ENCODE measurements at places on chromosomes 16 and 17.

DNA sequence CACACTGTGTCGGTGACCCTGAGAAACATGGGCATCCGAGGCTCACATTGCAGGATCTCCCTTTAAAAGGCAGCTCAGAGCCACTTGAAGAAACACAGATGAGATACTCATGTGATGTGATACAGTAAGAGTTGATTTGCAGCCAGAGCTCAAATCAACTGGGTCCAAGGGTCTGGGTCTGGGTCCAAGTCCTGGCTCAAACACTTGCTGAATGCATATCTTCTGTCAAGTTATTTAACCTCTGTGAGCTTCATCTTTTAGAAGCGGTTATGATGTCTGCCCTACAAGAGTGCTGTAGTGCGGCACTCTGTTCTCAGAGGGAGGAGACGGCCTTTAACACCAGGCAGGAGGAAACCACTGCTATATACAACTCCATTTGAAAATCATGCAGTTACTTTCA, 6.4 kb downstream of the KRT38 start:
- DNase-seq, result no peak

- DNase-seq, result no peak
Observed at GRCh38 chr16:23741675-23742303, 13.0 kb upstream of the CHP2 start.

- DNase-seq, result no peak
Observed at GRCh38 chr16:13919330-13919682, 648 bp upstream of the ERCC4 start.

DNA sequence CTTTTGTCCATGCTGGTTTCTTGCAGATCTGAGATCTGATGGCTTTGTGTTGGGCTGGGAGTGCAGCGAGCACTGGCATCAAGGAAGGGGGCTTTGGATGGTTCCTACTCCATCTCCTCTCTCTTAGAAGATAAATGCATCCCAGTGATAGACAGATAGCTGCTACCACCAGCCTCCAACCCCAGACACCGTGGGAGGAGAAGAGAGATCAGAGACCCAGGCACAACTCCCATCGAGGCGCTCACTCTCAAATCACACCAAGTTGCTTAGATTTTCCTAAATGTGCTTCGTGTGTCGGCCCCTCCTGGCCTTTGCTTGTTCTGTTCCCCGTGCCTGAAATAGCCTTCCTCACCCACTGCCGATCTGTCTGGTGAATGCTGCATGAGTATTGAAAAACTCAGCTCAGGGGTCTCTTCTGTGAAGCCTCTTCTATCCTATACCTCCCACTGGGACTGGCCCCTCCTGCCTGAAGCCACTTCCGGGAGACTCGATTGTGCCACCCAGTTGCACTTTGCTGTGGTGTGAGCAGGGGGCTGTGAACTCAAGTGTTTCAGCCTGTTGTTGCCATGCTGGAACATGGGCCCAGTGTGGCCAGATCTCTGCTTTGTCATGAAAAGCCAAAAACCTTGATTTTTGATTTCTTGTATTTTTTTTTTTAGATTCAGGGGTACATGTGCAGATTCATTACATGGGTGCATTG, 242.7 kb downstream of the GSG1L start:
- no peak for DNase-seq

DNA sequence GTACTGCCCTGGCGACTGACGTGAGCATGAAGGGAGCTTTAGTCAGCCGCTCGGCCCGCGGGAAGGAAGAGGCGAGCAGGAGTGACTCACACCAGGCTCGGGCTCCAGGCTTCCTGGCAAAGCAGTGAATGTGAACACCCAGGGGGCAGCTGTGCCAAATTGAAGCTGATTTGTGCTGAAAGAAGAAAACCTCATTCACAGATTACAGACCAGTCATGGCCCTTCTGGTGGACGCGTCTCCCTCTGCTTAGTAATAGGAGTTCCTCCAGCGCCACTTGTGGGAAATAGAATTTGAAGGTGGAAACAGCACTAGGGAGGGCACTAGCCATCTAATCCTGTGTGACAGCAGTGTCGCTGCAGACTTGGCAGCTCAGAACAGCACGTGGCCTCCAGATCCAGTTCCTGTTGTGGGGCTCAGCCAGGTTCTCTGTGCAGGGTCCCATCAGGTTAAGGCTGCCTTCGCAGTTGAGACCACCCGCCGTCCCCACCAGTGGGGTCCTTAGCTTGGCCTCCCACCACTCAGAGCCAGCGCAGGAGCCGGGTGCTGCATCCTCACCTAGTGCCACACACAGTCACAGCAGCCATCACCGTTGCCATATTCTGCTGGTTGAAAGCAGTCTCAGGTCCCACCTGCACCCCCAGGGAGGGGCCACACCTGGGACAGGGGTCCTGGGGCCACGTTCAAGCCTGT, 164.5 kb upstream of the CHMP6 start:
- no peak for DNase-seq

- DNase-seq, result no peak
Observed at GRCh38 chr17:1414001-1414574, 14.1 kb upstream of the YWHAE start.

DNA sequence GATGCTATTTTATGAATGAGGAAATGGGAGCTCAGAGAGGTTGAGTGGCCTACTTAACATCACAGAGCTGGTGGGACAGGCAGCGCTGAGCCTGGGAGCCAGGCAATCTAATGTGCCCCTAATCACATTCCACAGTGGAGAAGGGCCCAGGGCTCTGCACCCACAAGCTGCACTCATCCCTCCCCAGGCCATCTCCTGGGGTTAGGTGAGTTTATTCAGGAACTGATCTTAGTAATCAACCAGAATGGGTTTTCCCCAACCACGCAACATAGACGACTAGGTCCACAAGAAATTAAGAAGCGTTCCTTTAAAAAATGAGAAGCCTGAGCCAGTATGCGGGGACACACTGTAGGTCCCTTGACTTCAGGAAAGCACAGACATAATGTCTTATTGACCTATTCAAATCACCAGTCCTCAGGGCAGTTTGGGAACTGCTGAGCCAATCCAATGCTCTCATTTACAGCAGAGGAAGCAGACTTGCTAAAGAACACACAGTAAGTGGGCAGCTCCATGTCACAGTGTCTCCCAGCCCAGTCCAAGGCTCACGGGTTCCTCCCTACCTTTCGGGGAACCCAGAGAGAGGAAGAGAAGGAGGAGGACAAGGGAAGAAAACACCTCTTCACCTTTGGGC, 2.3 kb downstream of the MPP3 start:
- DNase-seq, result no peak

- no peak for DNase-seq
Observed at GRCh38 chr17:41527063-41528023, 765 bp downstream of the KRT19 start.

GRCh38 chr16:47142486-47142820, 1.3 kb downstream of the NETO2 start:
- no peak for DNase-seq

DNA sequence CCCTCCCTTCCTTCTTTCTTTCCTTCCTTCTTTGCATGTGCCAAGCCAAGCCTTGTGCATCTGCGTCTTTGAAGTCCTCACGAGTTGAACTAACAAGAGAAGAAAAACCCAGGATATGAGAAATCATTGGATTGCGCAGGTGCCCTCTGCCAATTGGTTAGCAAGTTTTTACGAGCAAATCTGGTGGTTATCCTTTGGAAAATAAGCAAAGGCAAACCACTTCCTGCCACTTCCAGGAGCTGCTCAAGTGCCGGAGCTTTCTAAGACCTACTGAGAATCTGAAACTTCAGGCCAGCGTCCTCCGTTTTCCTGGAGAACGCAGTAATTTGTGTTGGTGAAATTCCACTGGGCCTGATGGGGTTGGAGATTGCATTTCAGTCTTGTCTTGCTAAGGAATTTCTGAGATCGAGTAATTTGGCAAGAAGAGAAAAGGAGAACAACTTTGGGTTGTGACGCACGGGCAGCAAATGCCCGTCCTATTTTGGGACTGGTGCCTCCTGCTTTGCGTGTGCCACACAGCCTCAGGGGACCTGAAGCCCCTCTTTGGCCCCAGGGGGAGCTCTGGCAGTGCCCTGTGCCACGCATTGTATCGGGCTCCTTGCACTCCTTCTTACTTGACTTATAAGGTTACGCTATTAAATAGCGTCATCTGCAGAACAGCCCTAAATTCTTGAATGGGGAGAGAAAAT, 56.4 kb downstream of the CMIP start:
- DNase-seq, result no peak

- DNase-seq, result no peak
Observed at GRCh38 chr16:88504489-88505404, 51.7 kb downstream of the ZFPM1 start.

DNA sequence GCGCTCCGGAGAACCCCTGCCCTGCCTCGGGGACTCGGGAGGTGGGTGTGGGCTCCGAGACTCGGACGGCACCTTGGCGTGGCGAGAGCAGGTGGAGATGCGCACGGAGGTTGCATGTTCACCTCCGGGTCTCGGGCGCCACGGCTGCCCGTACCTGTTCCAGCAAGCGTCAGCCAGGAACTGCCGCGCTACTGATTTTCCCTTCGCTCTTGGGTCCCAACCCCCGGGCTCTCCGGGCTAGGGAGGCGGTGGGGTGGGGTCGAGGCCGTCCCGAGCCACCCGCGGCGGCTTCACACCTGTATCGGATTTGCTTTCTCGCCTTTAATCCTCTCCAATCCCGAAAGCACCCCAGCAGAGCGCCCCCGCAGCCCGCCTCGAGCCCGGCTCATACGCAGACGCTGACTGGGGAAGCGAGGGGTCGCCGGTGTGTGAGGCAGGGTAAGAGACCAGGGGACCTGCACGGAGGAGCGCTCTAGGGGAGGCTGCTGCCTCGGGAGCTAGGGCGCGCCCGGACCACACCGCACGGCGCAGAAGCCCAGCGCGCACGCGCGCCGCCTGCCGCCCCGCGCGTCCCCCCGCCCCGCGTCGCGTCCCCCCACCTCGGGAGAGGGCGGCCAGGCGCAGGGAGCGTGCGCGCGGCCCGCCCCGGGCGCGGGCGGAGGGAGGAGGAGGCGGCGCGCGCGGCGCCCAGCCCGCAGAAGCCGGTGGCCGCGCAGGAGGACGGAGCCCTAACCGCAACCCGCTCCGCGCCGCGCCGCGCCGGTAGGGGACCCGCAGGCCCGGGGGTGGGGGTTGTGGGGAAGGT, at the start of gene DUSP14:
TSS of gene DUSP14 (plus strand) at position 695 of the 805 bp plus-strand sequence. CDS start 22,382 bp downstream, outside the sequence.
- DNase-seq, result no peak

GRCh38 chr17:77324227-77324626, 183.5 kb downstream of the SEC14L1 start:
- peak; percentile 85 for DNase-seq

DNA sequence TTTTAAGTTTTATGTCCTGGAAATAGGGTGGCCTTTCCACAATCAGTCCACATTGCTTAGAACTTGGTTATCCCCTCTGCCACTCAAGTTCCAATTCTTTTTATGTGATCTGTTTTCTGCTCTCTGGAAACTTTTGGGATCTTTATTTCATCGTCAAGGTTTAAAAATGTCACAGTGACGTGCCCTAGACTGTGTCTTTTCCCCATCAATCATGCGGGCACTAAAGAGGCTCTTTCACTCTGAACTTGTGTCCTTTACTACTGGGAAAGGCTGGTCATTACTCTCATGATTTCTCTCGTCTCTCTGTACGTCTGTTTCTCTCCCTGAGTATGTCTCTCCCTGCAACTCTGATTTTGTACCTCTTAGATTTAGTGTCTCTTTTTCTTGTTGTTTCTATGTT, 189.8 kb upstream of the AXIN2 start:
- no peak for DNase-seq

- no peak for DNase-seq
Observed at GRCh38 chr17:64505340-64506200, 519 bp downstream of the DDX5 start.

- DNase-seq, result no peak
Observed at GRCh38 chr17:50033316-50033715, 22.6 kb upstream of the ITGA3 start.

DNA sequence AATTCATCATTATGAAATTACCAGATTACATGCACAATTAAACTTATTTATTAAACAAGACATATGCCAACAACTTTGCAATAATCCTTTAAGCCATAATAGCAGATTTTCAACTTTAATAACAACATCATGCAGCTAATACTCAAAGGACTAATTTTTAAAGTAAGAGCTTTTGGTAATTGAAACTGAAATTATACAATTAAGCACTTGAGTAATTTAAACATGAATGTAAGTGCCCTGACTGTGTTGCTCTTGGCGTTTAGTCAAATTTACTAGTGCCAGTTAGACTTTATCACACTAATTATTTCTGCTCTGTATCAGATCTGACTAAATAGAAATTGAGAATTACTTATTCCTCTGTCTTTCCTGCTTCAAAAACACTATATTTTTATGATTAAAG, 46.8 kb upstream of the PSMD7 start:
- no peak for DNase-seq

DNA sequence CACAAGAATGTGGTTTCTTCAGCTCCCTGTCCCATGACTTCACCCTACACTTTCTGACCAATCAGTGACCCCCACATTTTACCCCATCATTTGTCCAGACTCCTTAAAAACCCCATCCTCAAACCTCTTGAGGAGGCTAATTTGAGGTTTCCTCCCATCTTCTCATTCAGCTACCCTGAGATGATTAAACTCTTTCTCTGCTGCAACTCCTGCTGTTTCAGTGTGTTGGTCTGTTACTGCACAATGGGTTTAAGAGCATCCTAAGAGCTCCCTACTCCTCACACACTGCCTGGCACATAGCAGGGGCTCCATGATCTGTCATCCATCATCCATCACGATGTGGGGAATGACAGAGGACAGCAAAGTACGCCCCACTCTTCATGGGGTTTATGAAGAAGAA, 212.6 kb downstream of the SLC39A11 start:
- no peak for DNase-seq

GRCh38 chr16:12583237-12583897, 220.3 kb downstream of the CPPED1 start:
- no peak for DNase-seq

GRCh38 chr17:55190748-55191147, 74.0 kb upstream of the HLF start:
- DNase-seq, result no peak

Measured in vagina (tissue), 2 donors.